OCI-LY7 (cell line): ENCODE measurements at places on chromosomes 3 and 15. TPM values are rescaled to one million over a fixed set of nuclear protein-coding genes. Genes with fewer than 3 reads are reported as not detected.

TPRG1 gene
- total RNA-seq: not detected in 2 replicates

GASK1A gene
- total RNA-seq: not detected in 2 replicates

OXTR gene
- total RNA-seq: 0.82 and 2.8 TPM in 2 replicates

TMF1 gene
- 29.0 and 29.4 TPM in 2 replicates for total RNA-seq

TMEM207 gene
- not detected in 2 replicates for total RNA-seq

MRPS11 gene
- total RNA-seq: 82.6 and 84.0 TPM in 2 replicates

TRAT1 gene
- not detected in 2 replicates for total RNA-seq

LRTM1 gene
- total RNA-seq: not detected in 2 replicates

UBA7 gene
- total RNA-seq: 14.2 and 14.7 TPM in 2 replicates

ATXN7 gene
- total RNA-seq: 35.2 and 42.2 TPM in 2 replicates

SERINC4 gene
- 1.1 and 1.9 TPM in 2 replicates for total RNA-seq

SPTSSB gene
- not detected in 2 replicates for total RNA-seq

RHCG gene
- total RNA-seq: not detected in 2 replicates

GP5 gene
- not detected in 2 replicates for total RNA-seq

DNAH12 gene
- total RNA-seq: 0.21 TPM in 1 of 2 replicates, not detected in the other

GRCh38 chr15:54579855-54580254 is 601.6 kb downstream of the UNC13C start:
- no peak for DNase-seq

- DNase-seq: no peak
Observed at GRCh38 chr15:84611631-84612030, 10.8 kb downstream of the ZSCAN2 start.

DNA sequence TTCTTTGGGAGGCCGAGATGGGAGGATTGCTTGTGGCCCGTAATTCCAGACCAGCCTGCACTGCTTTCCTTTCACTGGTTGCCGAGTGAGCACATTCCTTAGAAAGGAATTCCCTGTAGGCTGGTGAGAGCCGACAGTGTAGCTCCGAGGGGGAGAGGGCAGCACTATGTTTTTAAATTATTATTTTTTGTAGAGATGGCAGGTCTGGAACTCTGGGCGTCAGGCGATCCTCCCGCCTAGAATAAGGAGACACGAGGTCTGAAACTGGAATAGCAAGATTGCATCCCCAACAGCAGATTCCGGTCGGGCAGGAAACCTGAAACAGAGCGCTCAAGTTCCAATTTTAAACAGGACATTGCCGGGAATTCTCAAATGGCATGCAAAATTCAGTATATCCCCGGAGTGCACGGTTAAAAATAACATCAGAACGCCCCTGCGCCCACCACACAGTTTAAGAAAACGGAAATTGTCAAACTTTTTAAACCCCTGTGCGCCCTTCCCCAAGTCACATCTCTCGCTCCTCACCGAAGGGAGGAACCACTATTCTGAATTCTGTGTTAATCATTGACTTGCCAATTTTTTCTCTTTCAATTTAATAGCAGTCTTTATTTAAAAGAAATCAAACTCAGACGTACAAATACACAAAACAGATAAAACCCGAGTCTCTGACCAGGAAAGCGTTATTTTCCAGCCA is 643 bp upstream of the RNU5B-1 start:
- DNase-seq: peak; percentile 44

DNA sequence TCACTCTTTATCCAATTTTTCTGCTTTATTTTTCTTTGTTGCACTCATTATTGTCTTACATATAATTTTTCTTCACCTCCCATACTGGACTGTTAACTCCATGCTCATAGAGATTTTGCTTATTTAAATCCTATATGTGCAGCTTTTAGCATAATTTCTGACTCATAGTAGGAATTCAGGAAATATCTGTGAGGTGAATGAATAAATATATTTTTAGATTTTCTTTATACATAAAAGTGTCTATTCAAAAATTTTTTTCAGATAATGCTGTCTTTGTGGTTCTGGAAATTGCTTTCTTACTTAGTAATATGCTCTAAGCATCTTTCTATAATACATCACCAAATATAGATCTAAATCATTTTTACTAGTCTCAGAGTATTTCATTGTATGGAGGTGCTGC is 191.8 kb upstream of the SUCLG2 start:
- DNase-seq: no peak

GRCh38 chr3:21839592-21839991 is 88.6 kb upstream of the ZNF385D start:
- peak; percentile 0 for DNase-seq

DNA sequence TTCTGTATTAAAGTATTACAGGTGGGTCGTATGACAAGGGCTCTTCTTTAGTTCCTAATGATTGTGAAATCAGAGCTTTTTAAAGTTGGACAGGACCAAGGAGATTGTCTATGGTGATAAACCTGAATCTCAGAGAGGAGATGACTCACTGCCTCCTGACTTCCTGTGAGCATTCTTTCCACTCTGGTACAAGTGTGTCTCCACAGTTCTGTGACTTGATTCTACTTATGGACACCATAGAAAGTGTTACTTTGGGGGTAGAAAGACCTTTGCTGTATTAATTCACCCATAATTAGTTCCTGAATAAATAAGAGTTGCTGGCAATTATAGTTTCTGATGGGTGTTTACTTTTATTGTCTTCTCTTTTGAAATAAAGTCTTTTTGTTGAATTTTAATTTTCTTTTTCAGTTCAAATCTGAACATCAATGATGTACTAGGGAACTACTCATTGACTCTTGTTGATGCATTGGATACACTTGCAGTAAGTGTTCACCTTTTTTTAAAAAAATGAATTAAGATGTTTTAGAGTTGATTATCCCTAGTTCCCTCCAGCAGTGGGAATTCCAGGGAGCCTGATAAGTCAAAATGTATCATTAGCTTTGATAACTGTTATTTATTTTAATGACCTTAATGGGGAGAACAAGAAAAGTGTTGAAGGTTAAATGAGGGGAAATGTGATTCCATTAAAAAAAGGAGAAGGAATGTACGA is 7.4 kb downstream of the EDEM1 start:
- peak; percentile 70 for DNase-seq

GRCh38 chr3:100563228-100563627 is 46.2 kb upstream of the ADGRG7 start:
- no peak for DNase-seq

DNA sequence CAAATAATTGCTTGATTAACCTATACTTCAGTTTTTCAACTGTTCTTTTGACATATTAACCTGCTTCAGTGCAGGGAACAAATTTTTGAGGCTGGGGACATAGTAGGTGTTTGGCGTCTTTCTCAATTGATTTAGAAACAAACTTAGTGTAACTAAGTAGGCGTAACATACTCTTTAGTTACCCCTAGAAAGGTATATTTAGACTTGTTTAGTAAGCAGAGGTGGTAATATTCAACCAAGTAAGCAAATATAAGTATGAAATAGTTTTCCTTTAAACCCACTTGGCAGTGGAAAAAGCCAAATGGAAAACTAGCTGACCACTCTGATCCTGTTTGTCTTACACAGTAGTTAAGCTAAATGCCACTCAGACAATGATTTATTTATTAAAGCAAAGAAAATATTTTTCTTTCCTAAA is 113.2 kb downstream of the MBNL1 start:
- DNase-seq: no peak

GRCh38 chr15:71248386-71248785 is 133.1 kb downstream of the THSD4 start:
- DNase-seq: no peak

GRCh38 chr15:91801836-91802534 is 51.5 kb upstream of the SLCO3A1 start:
- DNase-seq: no peak

DNA sequence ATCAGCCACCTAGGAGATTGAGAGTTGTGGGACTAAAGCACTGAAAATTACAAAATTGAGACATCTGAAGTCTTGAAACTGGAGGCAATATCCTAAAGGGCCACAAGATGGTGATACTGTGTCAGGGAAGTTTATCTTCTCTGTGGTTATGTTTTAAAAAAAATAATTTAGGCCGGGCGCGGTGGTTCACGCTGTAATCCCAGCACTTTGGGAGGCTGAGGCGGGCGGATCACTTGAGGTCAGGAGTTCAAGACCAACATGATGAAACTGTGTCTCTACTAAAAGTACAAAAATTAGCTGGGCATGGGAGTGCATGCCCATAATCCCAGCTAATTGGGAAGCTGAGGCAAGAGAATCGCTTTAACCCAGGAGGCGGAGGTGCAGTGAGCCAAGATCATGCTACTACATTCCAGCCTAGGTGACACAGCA is 17.9 kb upstream of the NIT2 start:
- peak; percentile 64 for DNase-seq

DNA sequence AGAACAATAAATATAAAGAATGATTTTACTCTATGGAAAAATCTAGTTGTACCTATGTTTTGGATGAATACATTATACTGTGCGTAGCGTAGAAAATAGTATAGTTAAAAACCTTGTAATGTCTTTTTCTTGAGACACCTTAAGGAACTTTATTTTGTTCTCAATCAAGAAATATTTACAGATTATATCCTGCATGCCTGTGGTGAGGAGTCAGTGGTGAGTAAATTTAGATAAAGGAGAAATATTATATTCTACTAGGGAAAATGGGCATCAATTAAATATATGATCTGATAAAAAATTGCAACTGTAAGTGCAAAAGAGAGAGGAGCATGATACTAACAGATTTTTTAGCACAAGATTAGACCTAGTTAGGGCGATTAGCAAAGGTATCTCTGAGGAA is 157.7 kb downstream of the RBMS3 start:
- no peak for DNase-seq

- no peak for DNase-seq
Observed at GRCh38 chr3:12629560-12629959, 34.4 kb downstream of the RAF1 start.

- peak; percentile 65 for DNase-seq
Observed at GRCh38 chr15:76147906-76148570, 88.3 kb downstream of the TMEM266 start.

DNA sequence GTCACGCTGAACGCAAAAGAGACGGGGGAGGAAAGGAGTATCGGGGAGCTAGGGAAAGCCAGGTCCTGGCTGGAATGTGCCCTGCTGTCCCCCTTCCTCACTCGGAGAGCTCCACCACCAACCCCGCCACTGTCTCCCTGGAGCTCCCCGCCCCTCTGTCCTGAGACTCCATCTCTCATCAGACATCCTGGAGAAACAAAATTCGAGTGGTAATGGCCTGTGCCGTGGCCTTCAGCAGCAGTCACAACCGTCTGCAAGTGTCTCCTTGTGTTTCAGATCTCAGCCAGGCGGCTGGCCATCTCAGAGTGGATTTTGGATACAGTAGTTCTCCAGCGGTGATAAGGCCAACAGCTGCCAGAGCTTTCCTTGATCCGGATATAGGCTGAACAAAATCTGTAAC is 76.9 kb downstream of the OCA2 start:
- no peak for DNase-seq

DNA sequence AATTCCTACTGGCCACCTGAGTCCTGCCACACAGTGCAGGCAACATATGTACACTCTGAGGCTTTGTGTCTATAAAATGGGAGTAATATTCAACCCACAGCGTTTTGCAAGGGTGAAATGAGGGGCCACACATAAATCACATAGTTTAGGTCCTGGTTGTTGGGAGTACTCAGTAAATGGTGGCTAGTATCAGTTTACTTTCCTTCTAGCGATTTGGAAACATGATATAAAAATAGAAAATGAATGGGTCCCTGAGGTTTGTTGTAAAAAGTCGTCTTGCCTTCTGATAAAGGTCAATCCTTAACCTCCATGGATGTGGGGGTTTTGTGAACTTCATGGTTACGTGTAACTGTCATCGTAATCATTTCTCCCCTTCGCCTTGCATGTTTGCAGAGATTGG is 472.4 kb downstream of the EPHB1 start:
- DNase-seq: no peak

- no peak for DNase-seq
Observed at GRCh38 chr3:87088430-87088992, 97.6 kb upstream of the VGLL3 start.

- peak; percentile 42 for DNase-seq
Observed at GRCh38 chr3:33980252-33980651, 181.8 kb downstream of the PDCD6IP start.

DNA sequence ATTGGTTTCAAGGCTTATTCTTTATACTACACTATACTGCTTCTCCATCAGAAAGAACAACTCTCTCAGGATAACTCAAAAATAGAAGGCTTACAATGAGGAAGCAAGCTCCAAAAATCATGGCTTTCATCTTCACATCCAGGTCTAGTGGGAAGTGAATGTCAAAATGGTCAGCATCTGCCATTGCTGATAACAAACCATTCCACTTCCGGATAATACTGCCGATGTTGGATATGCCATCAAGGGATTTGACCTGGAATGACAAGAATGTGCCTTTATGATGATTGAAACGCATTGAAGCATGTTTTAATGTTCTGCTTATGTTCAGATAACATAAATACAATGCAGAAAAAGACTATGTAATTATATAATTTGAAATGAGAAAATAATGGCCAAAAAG is 34.0 kb upstream of the PLOD2 start:
- no peak for DNase-seq

DNA sequence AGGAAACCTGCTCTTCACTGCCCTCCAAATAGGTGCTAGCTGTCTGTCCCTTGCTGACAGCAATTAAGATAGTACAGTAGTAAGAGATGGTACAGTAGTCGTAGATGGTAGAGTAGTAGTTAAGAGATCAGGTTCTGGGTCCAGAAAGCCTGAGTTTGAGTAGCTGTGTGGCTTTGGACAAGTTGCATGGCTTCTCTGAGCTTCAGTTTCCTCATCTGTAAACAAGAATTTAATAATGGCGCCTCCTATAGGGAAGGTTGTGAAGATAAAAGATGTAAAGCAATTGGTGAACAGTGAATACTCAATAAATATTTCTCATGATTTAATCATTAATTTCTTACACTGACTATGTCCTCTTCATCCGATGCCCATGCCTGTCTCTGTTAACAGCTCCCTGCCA is 86.9 kb upstream of the BCL6 start:
- no peak for DNase-seq

DNA sequence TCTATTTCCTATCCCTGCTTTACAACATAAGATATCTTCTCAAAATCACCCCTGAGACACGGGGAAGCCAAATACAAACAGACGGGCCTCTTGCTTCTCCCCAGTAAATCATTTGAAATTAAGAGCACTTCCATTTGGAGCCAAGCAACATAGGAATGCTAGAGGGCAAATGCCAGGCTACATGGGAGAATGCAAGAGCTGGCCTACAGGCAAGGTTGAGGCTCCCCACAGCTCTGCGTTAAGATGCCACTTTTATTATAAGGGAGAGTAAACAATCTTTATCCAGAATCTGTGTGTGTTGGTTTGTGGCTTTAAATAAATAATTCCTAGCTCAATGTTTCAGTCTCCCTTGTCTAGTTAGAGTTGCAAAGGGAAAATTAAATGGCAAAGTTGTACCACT is 305.1 kb upstream of the KCNH8 start:
- no peak for DNase-seq
